ENCODE measurements at places on chromosomes 1 and 21.

DNA sequence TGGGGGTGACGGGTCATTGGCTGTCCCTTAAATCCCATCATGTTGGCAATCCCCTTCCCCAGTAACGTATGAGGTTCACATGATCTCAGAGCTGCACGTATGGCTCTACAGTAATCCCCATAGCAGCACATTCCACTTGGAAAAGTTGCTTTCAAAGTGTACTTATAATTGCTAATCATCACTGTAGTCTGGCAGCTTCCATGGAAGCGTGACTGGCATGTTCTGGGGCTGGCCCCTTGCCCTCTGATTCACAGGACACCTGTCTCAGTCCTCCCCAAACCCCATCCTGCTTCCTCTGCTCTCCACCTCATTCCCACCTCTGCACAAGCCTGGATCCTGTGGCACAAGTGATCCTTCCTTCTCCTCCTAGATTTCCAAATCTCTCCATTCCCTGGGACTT, 102.2 kb downstream of the TSEN15 start:
- DNase-seq: no peak

DNA sequence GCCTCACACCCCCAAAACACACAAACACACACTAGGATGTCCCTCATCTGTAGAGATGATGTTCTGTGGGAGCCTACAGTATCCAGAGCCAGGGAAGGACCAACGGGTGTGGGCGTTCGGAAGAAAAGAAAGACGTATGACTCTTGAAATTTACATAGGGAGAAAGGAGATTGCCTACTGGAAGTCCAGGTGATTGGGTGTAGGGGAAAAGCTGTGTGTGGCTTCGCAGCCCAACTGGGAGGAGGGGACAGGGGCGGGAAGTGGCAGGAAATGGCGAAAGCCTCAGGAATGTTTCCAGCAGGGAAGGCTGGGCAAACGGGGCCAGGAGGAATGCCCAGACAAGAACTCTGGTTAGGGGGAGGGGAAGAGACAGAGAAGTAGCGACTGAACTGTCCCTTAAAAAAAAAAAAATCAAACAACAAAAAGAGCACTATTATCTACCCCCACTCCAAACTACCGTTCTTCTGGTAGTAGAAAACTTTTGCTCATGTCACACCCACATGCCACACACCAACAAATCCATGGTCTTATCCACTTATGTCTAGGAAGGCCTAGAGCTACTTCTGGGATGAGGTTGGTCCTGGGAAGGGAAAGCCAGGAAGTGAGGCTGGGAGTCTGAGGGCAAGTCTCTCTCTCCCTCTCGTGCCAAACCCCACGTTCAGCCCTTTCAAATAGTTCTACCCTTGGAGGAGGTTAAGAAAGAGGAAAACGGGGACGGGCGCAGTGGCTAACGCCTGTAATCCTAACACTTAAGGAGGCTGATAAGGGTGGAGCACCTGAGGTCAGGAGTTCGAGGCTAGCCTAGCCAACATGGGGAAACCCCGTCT, 1.8 kb upstream of the CKS1B start:
- DNase-seq: peak; percentile 29

GRCh38 chr1:183632964-183633363, 2.6 kb downstream of the ARPC5 start:
- peak; percentile 21 for DNase-seq

GRCh38 chr1:182575540-182576149, 13.4 kb downstream of the RNASEL start:
- DNase-seq: no peak

DNA sequence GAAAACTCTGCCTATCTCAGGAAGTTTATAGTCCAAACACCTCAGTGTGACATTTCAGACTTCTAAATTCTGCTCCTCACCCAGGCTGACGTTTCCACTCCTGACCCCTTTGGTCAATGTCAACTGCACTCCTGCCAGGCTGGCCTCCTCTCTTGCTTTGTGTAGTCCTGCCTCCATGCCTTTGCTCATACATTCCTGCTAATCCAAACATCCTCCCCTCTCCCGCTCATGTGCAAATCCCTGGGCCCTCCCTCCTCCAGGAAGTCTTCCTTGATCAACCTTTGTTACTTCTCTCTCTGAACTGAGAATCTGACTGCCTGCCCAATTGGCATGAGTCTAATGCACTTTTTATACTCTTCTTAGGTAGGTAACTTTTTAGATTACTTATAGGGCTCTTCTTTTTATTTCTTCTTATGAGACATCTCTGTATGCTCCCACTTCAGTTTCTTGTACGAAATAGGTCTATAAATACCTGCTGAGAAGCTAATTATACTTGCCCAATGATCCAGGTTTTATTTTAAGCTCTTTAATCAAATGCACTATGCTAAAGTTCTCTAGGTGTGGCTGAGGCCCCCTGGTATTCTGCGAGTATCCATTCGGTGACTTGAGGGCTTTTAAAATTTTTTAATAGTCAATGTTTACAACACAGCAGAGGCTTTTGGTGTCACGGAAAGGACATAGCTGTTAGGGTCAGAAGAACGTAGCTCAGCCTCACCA, 128.1 kb downstream of the PLXNA2 start:
- no peak for DNase-seq

DNA sequence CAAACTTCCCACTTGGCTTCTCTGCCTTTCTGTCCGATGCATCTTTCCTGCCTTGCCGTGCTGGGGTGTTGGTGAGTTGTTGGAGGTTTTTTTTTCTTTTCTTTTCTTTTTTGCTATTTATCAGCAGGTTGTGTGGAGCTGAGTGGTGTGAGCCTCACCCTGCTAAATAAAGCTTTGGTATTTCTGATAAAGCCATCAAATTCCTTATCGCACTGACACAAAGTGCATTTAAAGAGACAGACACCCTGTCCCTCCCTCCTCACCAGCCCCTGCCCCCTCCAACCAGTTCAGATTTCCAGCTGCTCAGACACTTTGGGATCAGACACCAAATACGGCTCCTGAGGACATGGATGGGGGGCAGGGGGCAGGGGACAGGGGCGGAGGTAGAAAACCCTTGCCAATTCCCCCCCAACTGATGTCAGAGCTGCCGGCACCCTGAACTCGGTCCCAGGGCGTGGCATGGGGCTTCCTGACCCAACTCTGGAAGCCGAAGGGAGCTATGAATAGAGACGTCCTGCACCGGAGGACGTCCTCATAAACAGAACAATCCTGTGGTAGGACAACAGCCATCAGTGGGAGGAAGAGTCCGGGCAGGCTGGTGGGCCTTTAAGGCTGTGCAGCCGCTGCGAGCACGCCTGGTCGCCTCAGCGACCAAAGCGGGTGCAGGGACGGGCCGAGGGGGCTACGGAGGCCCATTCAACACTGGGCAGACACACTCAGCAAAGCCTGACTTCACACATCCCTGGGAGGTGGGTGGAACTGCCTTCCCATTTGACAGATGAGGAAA, 79.0 kb downstream of the CASZ1 start:
- no peak for DNase-seq

- DNase-seq: no peak
Measured at GRCh38 chr1:194848846-194849245, 1662.4 kb upstream of the B3GALT2 start.

- DNase-seq: no peak
Measured at GRCh38 chr1:110480356-110481096, 29.6 kb downstream of the PROK1 start.

DNA sequence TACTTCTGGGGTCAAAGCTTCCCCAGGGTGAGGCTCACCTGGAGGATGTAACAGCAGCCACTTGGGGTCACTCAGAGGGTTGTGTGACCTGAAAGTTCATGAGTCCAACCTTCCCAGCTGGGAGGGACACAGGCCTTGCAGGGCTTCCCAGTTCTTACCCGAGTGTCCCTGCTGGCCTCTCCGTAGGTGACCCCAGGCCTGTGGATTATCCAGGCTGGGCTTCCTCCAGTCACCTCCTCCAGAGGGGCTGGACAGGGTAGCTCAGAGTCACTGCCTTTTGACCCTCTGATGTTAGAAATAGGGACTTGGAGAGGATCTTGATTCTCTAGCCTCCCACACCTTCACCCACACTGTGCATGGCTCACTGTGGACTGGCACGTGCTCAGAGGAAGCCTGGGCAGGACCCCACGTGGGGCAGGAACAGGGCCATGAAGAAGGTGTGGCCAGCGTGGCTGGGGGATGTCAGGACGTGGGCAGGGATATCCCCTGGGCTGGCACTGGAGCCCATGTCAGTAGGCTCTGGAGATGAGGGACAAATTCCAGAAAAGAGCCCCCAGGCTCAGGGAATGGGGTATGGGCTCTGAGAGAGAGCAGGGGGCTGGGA, 131.8 kb downstream of the ACTL8 start:
- no peak for DNase-seq

GRCh38 chr1:88186911-88187310, 497.2 kb upstream of the PKN2 start:
- DNase-seq: no peak

- DNase-seq: no peak
Measured at GRCh38 chr1:41378999-41379737, 17.9 kb downstream of the FOXO6 start.

DNA sequence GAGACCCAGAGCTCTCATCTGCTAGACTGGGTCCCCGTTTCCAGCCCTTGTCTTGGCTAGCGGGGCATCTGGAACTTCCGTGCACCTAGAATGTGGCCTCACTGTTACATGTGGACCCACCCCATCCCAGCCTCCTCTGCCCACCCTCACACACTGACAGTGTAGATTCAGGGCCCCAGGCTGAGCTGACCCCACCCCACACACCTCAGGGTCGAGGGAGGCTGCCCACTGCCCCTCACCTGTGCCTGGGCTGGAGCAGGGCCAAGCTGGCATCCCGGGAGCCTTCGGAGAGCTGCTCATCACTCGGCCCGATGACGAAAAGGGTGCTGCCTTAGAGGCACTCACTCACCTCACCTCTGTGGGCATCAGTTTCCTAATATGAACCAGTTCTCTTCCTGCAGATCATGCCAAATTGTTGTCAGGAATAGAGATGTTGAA, 11.1 kb downstream of the ACOT11 start:
- DNase-seq: no peak

DNA sequence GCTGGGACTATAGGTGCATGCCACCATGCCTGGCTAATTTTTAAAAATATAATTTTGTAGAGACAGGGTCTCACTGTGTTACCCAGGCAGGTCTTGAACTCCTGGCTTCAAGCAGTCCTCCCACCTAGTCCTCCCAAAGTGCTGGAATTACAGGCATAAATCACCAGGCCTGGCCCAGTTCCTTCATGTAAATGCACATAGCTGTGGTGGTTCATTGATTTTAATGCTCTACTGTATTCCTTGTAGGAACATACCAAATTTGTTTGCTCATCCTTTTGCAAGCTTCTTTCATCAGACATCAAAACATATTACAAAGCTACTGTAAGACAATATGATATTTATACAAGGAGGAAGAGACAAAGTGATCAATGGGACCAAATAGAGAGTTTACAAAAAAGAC, 237.5 kb upstream of the ESRRG start:
- no peak for DNase-seq

DNA sequence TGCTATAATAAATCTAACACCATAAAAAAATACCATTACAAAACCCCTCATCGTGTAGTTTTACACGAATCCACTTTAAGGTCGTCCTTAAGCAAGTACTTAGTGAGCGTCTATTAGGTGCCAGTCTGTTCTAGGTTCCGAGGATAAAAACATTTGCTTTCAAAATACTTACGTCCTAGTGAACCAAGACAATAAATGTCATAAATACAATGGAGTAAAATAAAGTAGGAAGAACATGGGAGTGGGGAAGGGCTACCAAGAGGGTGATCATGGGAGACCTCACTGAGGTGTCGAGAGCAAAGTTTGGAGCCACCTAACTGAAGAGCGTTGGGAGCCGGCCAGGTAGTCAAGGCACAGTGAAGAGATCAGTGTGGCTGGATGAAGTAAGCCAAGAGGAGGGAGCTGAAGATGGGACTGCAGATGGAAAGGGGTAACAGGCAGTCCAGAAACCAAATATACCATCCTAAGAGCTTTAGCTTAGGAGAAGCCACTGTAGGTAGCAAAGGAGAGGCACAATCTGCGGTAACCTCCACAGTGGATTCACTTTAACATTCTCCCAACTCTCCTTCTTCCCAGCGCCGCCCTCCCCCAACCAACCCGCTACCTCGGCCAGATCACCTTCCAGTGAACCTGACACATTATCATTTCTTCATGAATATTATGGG, 684 bp downstream of the LTN1 start:
- DNase-seq: no peak

- no peak for DNase-seq
Measured at GRCh38 chr1:244863491-244864252, 671 bp downstream of the HNRNPU start.

DNA sequence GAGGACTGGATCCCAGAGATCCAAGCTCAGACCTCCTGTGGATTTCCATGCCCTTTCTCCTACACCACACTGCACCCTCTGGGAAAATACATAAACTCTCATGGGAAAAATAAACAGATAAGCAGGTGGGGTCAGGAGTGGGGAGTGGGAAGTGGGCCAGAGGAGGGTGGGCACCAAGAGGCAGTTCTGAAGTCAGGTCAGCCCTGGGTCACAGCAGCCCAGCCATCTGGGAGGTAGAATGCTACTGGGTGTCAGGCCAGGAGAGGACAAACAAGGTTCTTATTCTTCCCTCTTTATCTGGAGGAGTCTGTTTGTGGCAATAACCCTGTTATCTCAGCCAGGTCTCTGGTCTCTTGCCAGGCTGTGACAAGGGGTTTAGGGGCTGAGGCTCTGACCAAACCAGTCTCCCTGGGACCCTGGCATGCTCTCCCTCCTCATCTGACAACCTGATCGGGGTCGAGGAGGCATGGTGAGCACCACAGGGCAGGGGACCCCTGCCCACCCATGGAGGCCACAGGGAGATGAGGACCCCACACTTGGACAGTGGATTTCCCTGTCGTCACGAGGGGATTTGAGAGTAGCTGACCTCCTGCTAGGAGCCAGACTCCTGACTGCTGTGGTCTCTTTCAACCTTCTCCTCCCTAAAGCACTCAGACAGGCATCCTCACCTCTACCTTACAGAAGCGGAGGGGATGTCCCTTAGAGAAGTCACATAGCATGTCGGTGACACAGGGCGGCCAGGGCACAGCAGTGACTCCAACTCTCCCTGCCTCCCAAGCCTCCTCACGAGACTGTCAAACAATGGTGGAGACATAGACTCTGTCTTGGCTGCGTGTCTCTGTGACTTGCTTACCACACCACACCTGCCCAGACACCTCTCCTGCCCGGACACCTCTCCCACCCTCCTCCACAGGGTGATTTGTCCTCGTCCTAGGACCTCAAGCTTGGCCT, 51.3 kb upstream of the IFFO2 start:
- DNase-seq: no peak

DNA sequence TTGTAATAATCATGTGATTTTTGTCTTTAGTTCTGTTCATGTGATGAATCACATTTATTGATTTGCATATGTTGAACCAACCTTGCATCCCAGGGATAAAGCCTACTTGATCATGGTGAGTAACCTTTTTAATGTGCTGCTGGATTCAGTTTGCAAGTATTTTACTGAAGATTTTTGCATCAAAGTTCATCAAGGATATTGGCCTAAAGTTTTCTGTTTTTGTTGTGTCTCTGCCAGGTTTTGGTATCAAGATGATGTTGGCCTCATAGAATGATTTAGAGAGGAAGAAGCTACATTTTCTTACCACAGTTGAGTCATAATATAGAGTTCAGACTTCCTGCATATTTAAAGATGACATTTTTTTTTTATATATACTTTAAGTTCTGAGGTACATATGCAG, 455.9 kb downstream of the PLPP3 start:
- DNase-seq: no peak

All from CD4-positive, alpha-beta T cell treated with Interleukin-12 subunit alpha and Interleukin-12 subunit beta, for 1 hour (primary cell).